ENCODE measurements at places on chromosomes 3 and 15.

DNA sequence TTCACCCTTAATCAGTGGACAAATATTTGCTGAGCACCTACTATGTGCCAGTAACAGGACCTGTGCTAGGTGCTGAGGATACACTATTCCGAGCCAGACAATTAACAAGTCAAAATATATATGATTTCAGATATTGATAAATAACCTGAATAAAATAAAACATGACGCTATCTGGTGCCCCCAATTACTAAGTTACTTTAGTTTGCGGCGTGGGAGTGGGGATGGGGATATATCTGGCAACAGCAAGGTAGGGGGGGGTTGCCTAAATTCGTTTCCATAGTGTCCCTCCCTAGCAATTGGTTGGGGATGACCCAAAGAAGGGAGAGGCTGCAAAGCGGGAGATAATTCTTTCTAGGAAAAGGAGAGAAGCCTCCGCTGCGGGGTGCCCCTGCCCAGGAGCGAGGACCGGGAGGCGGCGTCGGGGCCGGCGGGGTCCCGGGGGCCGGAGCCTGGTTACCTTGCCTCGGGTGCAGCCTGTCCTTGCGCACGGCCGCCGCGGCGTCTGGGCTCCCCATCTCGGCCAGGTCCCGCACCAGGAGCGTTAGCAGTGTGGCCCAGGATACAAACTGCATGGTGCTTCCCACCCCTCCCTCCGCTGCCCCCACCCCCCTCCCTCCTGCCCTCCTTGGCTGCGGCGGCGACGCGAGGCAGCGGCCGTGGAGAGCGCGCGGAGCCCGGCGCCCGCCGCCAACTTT is 567 bp downstream of the ADAMTS9 start:
- no peak for DNase-seq

- DNase-seq, result peak; percentile 22
Measured at GRCh38 chr3:89740881-89741177, 633.4 kb downstream of the EPHA3 start.

DNA sequence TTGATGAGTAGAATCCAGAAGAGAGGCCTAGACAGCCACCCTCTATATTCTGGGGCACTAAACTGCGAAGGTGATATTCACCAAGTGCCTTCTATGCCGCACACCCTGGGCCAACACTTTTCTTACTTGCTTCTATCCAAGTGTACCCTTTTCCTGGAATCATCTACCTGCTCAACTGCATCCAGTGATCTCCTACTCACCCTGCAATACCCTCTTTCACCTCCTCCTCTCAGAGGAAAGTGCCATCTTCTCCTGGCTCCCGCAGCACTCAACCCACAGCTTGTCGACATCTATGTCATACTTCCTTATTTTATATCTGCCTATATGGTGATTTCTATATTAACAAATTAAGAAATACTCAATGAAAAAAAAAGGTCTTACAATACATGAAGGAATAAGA is 28.6 kb upstream of the LMCD1 start:
- no peak for DNase-seq

GRCh38 chr3:171336406-171336805 is 123.8 kb downstream of the TNIK start:
- no peak for DNase-seq

DNA sequence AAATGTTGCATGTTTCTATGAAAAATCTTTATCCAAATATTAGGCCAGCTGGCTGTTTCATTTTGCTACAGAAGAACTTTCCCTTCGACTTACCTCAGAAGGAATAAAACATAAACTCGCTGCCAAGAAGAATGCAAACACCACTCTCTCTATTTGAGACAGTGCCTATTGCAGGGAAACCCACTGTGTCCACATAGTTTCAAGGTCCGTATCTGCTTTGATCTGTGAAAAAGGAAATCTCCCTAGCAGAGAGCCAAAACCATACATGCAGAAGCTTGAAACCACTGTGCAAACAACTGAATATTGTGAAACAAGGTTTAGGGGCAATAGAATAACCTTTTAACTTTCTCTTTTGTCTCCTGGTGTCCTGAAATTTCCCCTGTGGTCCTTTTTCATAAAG is 35.0 kb upstream of the CAPN7 start:
- no peak for DNase-seq

- DNase-seq, result no peak
Measured at GRCh38 chr3:118942671-118943070, 92.0 kb downstream of the IGSF11 start.

DNA sequence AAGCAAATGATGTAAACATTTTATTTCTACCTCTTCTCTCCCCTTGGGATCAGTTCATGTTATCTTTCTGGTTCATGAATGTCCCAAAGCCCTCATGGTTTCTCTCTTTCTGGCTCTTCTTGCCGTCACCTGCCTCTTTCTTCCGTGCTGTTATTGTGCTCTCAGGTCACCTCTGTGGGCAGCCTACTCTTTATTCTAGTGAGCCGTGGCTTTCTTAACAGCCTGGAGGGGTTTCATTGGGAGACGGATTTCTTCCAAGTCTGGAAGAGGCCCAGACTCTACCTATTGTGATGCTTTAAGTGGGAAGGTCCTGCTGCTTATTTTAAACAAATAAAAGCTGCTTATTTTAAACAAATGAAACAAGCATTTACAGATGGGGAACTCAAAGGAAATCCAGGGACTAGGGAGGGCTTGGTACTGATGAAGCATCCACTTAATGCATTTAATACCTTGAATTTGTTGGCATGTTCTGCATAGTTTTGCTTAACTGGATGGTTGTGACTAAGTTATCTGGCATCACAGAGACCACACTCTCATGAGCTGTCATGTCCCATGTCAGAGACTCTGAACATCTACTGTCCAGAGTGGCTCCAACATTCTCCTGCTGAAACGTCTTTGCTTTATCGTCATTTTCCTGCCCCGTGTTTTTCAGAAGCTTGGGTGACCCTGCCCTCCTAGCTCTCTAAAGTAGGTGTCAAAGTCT is 443.3 kb downstream of the GABRG3 start:
- DNase-seq, result no peak

DNA sequence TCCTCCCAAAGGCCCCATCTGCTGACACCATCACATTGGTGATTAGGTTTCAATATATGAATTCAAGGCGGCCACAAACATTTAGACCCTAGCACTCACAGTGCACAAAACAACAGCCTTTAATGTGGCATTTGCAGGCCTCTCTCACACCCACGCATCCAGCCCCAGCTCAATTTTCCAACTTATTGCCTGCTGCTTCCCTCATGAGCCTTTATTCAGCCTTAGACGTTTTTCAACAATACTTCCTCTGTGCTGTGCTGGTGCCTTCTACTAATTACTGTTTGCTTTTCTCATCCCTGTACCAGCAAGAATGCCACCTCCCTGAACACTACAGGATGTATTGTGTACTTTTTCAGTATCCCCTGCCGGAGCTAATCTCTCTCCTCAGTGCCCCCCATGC is 334.6 kb downstream of the GABRB3 start:
- DNase-seq, result no peak

GRCh38 chr3:104437131-104437750 is 929.5 kb upstream of the ALCAM start:
- peak; percentile 50 for DNase-seq

DNA sequence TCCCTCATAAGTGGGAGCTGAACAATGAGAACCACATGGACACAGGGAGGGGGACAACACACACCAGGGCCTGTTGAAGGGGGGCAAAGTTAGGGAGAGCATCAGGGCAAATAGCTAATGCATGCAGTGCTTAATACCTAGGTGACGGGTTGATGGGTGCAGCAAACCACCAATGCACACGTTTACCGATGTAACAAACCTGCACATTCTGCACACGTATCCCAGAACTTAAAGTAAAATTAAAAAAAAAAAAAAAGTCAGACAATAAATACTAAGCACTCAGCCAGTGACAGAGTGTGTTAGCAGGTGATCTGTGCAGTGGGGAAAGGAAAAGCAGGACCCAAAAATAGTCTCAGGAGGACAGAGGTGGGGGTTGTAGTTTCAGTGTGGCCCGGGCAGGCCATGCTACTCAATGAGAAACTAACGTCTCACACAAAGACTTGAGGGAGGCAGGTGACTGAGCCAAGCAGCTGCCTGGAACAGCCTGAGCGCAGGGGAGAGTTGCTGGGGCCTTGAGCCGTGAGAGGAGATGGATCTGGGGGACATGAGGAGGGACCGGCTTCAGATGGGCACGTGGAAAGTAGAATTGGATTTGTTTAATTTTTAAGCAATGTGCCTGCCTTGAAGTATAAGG is 18.4 kb downstream of the ANKDD1A start:
- no peak for DNase-seq
